ENCODE measurements at places on chromosomes 16 and 17.

- DNase-seq, result no peak
Measured at GRCh38 chr16:12868788-12869187, 32.6 kb upstream of the SHISA9 start.

- DNase-seq, result no peak
Measured at GRCh38 chr16:62201911-62202310, 165.7 kb upstream of the CDH8 start.

GRCh38 chr17:37212179-37212578, 163.6 kb upstream of the C17orf78 start:
- no peak for DNase-seq

DNA sequence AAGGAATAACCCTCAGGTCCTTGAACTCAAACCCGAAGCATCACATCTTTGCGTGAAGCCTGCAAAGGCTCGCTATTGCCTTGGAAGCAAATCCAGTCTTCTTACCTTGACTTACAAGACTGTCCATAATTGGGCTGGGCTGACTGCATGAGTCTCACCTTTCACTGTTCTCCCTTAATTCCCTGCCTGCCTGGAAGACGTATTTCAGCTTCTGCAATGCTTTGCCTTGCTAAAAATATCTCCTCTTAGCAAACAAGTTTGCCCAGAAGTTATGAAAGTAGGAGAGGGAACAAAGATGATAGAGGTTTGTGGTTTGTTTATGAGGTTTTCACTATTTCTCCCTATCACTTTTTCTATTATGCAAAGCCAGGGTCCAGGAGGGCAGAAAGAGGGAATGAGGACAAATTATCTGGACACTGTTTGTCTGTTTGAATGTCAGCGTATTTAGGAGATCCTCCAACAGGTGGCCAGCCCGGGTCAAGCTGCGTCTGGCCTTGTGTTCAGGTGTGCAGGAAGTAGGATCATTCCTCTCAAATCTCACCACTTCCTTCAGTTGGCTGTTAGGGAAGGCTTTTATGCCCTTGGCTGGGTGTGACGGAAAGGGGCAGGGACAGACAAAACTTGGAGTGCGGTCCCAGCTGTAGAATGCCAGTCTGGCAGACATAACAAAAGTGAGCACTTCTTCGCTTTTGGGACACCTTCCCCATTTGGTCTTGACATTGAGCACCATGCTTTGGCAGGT, 488.9 kb downstream of the CDH13 start:
- no peak for DNase-seq

- no peak for DNase-seq
Measured at GRCh38 chr16:82732461-82732860, 105.7 kb downstream of the CDH13 start.
